Osteoblast (primary cell): ENCODE measurements at places on chromosomes 5 and 9. TPM values are rescaled to one million over a fixed set of nuclear protein-coding genes. Genes with fewer than 3 reads are reported as not detected.
A peak's percentile ranks its signal among the peaks of the same experiment; 100 is the strongest.

Gene C5orf58
- total RNA-seq: not detected in 2 replicates

- no peak overlapping the region for H3K4me3 ChIP-seq
- no peaks in the 10 kb centered on the region for H3K27me3 ChIP-seq
- H3K27ac ChIP-seq: no peak overlapping the region
- no peaks in the 10 kb centered on the region for H3K36me3 ChIP-seq
- DNase-seq: no peak
Measured at GRCh38 chr9:94250456-94250855, 8.6 kb upstream of the ZNF169 start.

GRCh38 chr9:124658165-124659017, 112.7 kb downstream of the NR6A1 start:
- peaks cover 17% of the 10 kb centered on the region for H3K4me1 ChIP-seq
- H3K4me3 ChIP-seq: peak overlapping the region; percentile 75
- H3K27me3 ChIP-seq: no peaks in the 10 kb centered on the region
- H3K36me3 ChIP-seq: no peaks in the 10 kb centered on the region
- peak; percentile 68 for DNase-seq

- DNase-seq: peak; percentile 87
- H3K36me3 ChIP-seq: no peaks in the 10 kb centered on the region
- peak overlapping the region; percentile 68 for H3K4me3 ChIP-seq
- peaks cover 83% of the 10 kb centered on the region for H3K27me3 ChIP-seq
Measured at GRCh38 chr9:109640580-109641371, 139.2 kb upstream of the PALM2AKAP2 start.

DNA sequence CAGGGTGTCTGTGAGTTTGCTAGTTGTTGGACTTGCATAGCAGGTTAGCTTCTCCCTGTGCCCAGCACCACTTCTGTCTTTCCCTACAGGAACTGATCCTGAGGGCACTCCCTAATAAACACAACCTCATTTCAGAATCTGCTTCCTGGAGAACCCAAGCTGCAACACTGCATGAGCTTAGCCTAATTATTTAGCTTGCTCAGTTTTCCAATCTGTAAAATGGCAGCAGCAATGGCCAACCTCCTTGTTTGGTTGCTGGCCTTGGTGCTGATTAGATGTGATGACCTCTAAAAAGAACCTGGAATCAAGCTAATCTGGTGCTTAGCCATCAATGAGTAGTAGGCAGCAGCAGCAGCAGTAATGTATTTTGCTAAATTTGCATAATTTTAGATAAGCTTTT, 133.9 kb downstream of the ADCY2 start:
- H3K27me3 ChIP-seq: no peaks in the 10 kb centered on the region
- DNase-seq: no peak
- no peak overlapping the region for H3K4me3 ChIP-seq
- H3K27ac ChIP-seq: no peak overlapping the region
- H3K36me3 ChIP-seq: no peaks in the 10 kb centered on the region

- no peaks in the 10 kb centered on the region for H3K27me3 ChIP-seq
- H3K4me3 ChIP-seq: no peak overlapping the region
- no peaks in the 10 kb centered on the region for H3K4me1 ChIP-seq
Measured at GRCh38 chr5:42593591-42593990, 163.0 kb upstream of the CCDC152 start.
